Activated naive CD4-positive, alpha-beta T cell (primary cell): ENCODE measurements at places on chromosomes 2 and 18.

DNA sequence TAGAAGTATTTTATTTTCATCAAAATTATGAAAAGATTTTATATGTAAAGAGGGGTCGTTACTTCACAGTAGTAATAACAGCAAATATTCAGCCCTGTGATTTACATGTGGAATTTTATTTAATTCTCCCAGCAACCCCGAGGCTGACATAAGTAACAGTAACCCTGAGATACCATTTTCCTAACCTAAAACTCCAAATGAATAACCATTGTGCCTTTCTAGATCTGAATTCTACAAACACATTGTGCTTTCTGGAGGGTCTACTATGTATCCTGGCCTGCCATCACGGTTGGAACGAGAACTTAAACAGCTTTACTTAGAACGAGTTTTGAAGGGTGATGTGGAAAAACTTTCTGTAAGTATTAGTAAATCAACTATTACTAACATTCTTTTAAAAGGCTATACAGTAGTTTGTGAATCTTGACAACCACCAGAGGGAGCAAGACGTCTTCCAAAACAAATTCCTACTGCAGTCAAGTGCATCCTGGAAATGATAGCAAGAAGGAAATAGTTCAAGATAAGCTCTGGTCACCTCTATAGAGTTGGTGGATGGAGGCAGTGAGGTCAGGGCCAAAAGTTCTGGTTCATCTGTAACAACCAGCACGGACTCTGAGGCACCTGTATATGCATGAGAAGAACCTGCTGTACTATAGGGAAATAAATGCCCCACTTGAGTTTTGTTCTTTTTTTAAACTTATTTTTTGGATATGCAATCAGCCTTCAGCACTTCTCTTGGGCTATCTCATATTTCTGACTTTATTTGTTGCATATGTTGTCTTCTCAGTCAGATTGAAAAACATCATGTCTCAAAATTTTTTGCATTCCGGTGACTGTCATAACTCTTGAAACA is 37.4 kb downstream of the ACTR2 start:
- DNase-seq: no peak

DNA sequence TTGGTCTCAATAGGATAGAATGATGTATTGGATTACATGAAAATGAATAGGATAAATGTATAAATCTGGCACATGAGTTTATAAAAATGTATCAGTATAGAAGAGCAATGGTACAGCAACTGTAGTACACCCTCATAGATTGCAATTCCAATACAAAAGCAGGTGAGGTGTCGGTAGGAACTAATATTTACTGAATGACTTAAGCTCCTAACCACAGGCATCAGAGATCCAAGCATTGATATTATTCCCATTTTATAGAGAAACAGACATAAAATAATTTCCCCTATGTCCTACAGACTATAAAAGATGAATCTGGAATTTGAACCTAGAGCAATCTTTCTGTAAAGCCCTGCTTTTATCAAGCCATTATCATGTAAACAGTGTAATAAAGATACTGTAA is 227.4 kb downstream of the MBD2 start:
- no peak for DNase-seq

- no peak for DNase-seq
These were observed 40.4 kb downstream of the SYT4 start for GRCh38 chr18:43236921-43237320.

- no peak for DNase-seq
These were observed 55.4 kb downstream of the VAPA start for GRCh38 chr18:9969247-9969646.

DNA sequence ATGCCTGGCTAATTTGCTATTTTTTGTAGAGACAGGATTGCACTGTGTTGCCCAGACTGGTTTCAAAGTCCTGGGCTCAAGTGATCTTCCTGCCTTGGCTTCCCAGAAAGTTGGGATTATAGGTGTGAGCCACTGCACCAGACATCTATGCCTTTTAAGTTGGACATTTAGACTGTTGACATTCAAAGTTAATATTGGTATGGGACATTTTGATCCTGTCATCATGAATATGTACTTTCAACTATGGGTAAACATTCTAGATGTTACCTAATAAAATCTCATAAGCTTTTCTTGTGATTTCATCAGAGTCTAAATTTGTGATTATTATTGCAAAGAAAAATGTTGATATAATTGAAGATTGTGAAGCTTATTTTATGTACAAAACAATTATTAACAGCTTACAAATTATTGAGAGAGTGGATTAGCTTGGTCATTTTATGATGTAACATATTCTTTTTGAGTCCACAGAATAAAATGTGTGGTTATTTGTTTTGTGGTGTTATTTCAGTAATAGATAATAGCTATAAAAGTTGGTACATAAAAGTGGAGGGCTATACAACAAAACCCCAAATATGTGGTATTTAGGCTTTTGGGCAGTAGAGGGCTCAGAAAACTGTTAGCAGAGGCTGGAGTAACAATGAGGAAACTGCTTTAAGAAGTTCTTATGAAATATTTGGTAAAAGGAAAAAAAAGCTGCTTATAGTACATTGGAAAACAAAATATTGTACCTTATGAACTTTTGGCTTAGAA is 41.4 kb downstream of the STARD6 start:
- no peak for DNase-seq

DNA sequence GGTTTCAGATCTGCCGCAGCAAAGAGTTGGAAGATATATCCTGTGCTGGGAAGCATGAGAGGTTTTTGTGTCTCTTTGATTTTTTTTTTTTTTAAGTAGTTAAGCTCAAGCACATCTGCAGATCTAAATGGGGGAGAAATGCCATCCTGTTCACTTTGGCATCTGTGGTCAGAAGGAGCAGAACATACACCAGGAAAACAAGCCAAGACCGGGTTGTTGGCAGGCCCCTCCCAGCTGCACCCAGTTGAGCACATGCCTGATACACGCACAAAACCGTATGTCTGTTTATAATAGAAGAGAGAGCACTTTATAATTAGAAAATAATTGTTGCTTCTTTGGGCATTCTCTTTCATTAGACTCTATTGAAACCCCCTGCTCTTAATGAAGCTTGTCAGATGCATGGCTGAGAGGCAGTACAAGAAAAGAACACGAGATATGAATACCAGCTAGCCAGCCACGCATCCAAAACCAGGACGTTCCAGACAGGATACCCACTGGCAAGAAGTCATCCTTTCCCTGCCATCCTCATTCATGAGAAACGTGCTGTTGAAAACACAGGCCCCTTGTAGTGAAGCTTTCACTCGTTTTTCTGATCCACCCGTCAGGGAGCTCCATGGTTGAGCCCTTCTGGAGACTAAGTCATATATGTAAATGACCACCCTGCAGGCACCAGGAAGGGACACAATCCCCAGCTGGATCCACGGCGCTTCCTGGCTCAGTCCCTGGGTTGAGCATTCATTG is 152.2 kb downstream of the ALPK2 start:
- DNase-seq: no peak

GRCh38 chr18:49731860-49732311 is 81.4 kb downstream of the ACAA2 start:
- DNase-seq: no peak

- no peak for DNase-seq
These were observed 8.6 kb upstream of the TMEM163 start for GRCh38 chr2:134727385-134727784.

GRCh38 chr2:58364098-58364497 is 123.0 kb upstream of the FANCL start:
- no peak for DNase-seq

DNA sequence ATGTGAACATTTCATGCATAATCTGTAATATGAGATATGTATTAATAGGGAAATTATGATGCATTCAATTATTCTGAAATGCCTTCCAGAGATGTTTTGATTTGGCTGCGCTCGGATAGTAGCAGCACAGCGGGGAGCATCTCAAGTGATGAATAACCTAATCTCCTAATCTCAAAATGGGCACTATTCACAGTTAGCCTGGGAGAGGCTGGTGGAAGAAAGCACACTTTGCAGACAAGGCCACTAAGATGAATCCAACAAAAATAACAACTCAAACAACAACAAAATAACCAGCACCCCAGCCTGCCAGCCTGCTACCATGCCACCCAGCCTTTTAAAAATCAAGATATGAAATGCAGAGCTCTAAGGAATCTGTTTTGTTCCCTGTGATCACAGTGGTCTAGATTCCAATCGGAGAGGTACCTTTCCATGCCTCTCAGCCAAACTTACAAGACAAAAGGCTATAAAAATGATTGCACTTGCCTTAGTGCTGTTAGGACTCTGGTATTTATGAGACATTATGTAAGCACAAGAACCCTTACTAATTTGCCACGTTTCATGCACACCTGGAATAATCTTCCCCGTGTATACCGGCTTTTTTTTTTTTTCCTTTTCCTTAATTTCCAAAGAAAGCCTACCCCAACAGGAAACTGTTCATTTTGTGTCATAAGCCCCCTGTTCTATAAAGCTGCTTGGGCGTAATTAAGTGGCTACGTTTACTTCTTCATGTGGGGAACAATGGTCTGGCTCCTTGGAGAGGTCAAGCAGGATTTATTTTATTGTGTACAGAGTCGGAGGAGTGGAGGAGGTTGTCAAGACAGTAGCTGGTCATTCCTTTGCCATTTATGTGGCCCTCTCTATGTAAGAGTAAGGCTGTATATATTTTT is 526.9 kb upstream of the FANCL start:
- DNase-seq: no peak

DNA sequence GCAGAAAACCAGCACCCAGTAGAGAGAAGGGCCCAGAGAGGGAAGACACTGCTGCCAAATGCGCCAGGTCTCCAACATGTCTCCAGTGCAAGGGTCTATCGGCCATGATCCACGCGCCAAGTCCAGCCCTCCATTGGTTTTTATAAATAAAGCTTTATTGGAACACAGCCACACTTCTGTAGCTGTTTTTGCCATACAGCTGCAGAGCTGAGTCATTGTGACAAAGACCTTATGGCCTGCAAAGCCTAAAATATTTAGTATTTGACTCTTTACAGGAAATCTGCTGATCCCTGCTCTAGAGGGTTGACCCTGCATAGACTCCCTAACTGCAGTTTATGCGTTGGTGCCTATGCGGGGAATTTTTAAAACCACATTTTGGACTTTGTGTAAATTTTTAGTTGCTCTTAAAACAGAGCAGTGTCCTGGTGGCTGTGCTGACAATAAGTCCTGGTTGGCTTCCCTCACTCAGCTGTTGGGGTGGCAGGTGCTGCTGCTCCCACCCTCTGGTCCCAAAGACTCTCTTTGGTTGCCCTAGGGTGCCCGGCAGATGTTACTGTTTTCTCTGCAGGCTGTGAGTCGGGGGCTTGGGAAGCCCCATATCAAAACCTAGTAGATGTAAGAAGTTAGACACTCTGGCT is 154.9 kb downstream of the CTIF start:
- DNase-seq: no peak
